ENCODE measurements at places on chromosomes 12 and 14. TPM values are rescaled to one million over a fixed set of nuclear protein-coding genes. Genes with fewer than 3 reads are reported as not detected.

The TGM1 gene
- total RNA-seq = 7.5 TPM

DNA sequence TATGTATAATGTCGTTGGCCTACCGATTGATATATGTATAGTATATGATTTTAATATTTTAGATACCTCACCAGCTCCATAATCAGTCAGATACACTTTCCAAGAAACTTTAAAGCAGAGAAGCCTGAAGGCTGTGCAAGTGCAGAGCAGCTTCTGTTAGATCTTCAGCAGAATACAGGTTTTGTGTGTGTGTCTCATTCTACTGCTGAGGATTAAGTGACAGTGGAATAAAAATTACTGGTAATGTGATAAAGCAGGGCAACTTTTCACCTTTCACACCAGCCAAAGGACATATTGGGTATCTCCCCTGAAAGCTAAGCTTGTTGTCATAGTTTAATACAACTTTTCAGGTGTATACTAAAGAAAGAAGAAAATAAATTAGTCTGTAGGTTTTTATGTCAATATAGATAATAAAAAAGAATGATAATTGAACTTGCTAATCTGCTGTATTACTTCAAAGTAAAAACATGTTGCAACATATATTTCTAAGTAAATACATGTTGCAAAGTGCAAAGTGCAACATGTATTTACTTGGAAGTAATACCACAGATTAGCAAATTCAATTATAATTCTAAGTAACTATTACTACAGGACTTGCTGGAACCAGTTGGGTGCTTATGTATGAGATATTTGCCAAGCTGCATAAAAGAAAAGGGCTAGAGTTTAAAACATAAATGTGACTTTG is 128.3 kb downstream of the SLC16A7 start:
- H3K36me3 ChIP-seq = no peaks in the 10 kb centered on the region
- DNase-seq = no peak
- no peaks in the 10 kb centered on the region for H3K4me1 ChIP-seq
- no peak overlapping the region for H3K4me3 ChIP-seq

The TMEM132C gene
- not detected for total RNA-seq

- H3K4me3 ChIP-seq = no peak overlapping the region
- H3K36me3 ChIP-seq = no peaks in the 10 kb centered on the region
- no peak for DNase-seq
- H3K27ac ChIP-seq = no peak overlapping the region
Measured at GRCh38 chr14:78725086-78725485, 554.9 kb downstream of the NRXN3 start.

- no peaks in the 10 kb centered on the region for H3K27me3 ChIP-seq
- H3K36me3 ChIP-seq = no peaks in the 10 kb centered on the region
- H3K27ac ChIP-seq = no peak overlapping the region
- H3K4me1 ChIP-seq = no peaks in the 10 kb centered on the region
Measured at GRCh38 chr12:91133871-91134270, 22.6 kb upstream of the LUM start.

The RNFT2 gene
- total RNA-seq = 18.6 TPM
